ENCODE measurements at places on chromosomes 11 and 22. TPM values are rescaled to one million over a fixed set of nuclear protein-coding genes. Genes with fewer than 3 reads are reported as not detected.
A peak's percentile ranks its signal among the peaks of the same experiment; 100 is the strongest.

The SLC6A5 gene
- not detected for total RNA-seq

GRCh38 chr11:59429924-59430516, 3.8 kb upstream of the OR5A2 start:
- peak; percentile 27 for DNase-seq

- no peak for DNase-seq
Measured at GRCh38 chr22:37088108-37088605, 21.4 kb downstream of the TMPRSS6 start.

GRCh38 chr11:1394936-1395772, 5.4 kb downstream of the BRSK2 start:
- DNase-seq: no peak

DNA sequence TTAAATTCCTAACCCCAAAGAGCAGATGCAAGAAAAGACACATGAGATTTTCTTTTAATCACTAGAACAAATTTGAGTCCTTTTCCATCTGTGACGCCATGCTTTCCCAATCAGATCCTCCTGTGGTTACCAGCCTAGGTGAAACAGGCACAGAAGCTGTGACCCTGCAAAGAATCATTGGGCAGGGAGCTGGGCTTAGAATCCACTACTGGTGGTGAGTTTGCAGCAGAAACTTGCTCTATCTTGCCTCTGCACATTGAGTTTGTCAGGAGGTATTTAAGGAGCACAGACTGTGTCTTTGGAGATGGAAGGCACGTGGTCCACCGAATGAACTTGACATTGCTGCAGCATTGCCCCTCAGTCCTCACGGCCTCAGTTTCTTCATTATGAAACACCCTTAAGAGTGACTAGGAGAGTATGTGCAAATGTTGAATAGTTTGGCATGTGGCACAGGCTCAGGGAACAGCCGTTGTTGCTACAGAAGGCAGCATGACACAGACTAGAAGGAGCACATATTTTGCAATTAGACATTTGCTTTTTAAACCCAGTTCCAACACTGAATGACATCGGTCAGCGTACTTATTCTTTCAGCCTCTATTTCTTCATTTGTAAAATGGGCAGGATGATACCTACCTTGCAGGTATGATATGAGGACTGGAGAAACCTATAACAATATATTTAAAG, 127.6 kb downstream of the DBX1 start:
- DNase-seq: no peak
